ENCODE measurements at places on chromosomes 11 and 22. TPM values are rescaled to one million over a fixed set of nuclear protein-coding genes. Genes with fewer than 3 reads are reported as not detected.

OR10A4 gene
- not detected for polyA plus RNA-seq

SNX32 gene
- 0.14 TPM for polyA plus RNA-seq

IL18BP gene
- 38.6 TPM for polyA plus RNA-seq

IFITM1 gene
- polyA plus RNA-seq = 275 TPM

NPTXR gene
- 0.98 TPM for polyA plus RNA-seq

IGF2 gene
- 2.9 TPM for polyA plus RNA-seq

NXPE1 gene
- polyA plus RNA-seq = not detected

PRRG4 gene
- 4.7 TPM for polyA plus RNA-seq

GPR83 gene
- 0.02 TPM for polyA plus RNA-seq

GAL3ST3 gene
- not detected for polyA plus RNA-seq

C11orf86 gene
- not detected for polyA plus RNA-seq

SHISAL1 gene
- 0.12 TPM for polyA plus RNA-seq

PACSIN2 gene
- 92.5 TPM for polyA plus RNA-seq

DRD2 gene
- polyA plus RNA-seq = not detected

SSH3 gene
- polyA plus RNA-seq = 19.0 TPM

FBLN1 gene
- 82.7 TPM for polyA plus RNA-seq

OPCML gene
- not detected for polyA plus RNA-seq

IFITM10 gene
- polyA plus RNA-seq = 4.5 TPM

OR2AG2 gene
- 0.01 TPM for polyA plus RNA-seq

MCHR1 gene
- 0.62 TPM for polyA plus RNA-seq

PRDX5 gene
- polyA plus RNA-seq = 777 TPM

POTEH gene
- not detected for polyA plus RNA-seq

APOL4 gene
- polyA plus RNA-seq = 8.4 TPM

FGF19 gene
- polyA plus RNA-seq = not detected

TRAPPC4 gene
- 63.1 TPM for polyA plus RNA-seq

TMEM45B gene
- polyA plus RNA-seq = 15.0 TPM

RFPL1 gene
- polyA plus RNA-seq = not detected

OR51E1 gene
- polyA plus RNA-seq = not detected

SPDYC gene
- not detected for polyA plus RNA-seq

DRAP1 gene
- polyA plus RNA-seq = 140 TPM

TRIM29 gene
- polyA plus RNA-seq = 20.7 TPM

MAPK8IP1 gene
- polyA plus RNA-seq = 6.3 TPM

PTPN5 gene
- polyA plus RNA-seq = 0.02 TPM

IL17RA gene
- polyA plus RNA-seq = 9.0 TPM

BTBD18 gene
- polyA plus RNA-seq = not detected

SPECC1L gene
- polyA plus RNA-seq = 14.3 TPM

RIMBP3C gene
- polyA plus RNA-seq = 0.10 TPM

SULT4A1 gene
- polyA plus RNA-seq = 0.06 TPM

OR52A1 gene
- not detected for polyA plus RNA-seq

LRP4 gene
- 1.0 TPM for polyA plus RNA-seq

OR4A47 gene
- not detected for polyA plus RNA-seq

BBOX1 gene
- 0.27 TPM for polyA plus RNA-seq

CD248 gene
- polyA plus RNA-seq = 9.2 TPM

TAGLN gene
- 534 TPM for polyA plus RNA-seq

MS4A15 gene
- polyA plus RNA-seq = 38.9 TPM

SMTN gene
- 30.8 TPM for polyA plus RNA-seq

EFCAB6 gene
- 1.7 TPM for polyA plus RNA-seq

C11orf91 gene
- polyA plus RNA-seq = not detected

DDX17 gene
- polyA plus RNA-seq = 141 TPM

MOGAT2 gene
- polyA plus RNA-seq = 0.06 TPM

B4GAT1 gene
- polyA plus RNA-seq = 18.2 TPM

NRGN gene
- polyA plus RNA-seq = 250 TPM

TPBGL gene
- 0.12 TPM for polyA plus RNA-seq

PKP3 gene
- 46.8 TPM for polyA plus RNA-seq

MS4A7 gene
- polyA plus RNA-seq = 50.6 TPM

CNTF gene
- 0.80 TPM for polyA plus RNA-seq

APOBEC3F gene
- 4.3 TPM for polyA plus RNA-seq

DLAT gene
- polyA plus RNA-seq = 12.0 TPM

SLC7A4 gene
- polyA plus RNA-seq = 0.96 TPM

Data from lung (tissue), 17 donors.